NCI-H1105 treated with DMSO at 0.1 percent for 48 hours (cell line): ENCODE measurements at places on chromosomes 5 and 9.

GRCh38 chr5:123154886-123155445, 65.9 kb downstream of the PRDM6 start:
- no peak for DNase-seq

GRCh38 chr5:44506561-44506960, 117.3 kb upstream of the FGF10 start:
- no peak for DNase-seq

DNA sequence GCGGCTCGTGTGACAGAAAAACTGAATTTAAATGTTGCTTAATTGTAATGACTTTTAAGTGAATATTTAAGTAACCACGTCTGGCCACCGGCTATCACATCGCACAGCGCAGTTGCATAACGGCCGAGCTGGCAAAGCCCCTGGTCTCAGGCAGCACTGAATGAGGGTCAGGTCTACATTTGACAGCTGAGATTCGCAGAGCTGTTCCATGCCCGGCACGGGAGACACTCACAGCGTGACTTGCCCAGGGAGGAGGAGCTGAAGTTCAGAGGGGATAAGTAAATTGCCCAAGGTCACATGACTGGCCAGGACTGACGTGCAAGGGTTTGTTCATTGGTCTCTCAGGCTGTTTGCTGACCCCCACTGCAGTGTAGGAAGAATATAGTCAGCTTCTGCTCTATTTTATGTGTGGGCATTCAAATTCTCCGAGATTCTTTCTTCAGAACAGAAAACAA, 17.4 kb upstream of the COL5A1 start:
- DNase-seq, result no peak

- no peak for DNase-seq
These were observed 276.2 kb upstream of the TNC start for GRCh38 chr9:115393976-115394775.

GRCh38 chr5:179534431-179534830, 15.9 kb upstream of the RUFY1 start:
- DNase-seq, result no peak

DNA sequence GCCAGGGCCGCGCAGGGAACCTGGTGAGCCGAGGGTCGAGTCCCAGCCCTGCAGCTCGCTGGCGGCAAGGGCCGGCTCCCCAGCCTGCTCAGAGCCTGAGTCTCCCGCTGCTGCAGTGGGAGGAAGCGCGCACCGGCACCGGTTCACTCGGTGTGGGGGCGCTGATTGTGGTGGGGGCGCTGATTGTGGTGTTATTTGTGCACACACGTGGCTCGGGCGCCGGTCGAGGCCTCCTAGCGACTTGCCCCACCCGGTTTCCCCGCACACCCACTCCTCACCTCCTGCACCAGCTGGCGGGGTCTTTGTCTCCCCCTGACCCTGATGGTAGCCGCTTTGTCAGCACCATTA, 266.7 kb downstream of the NSG2 start:
- no peak for DNase-seq

- DNase-seq, result peak; percentile 76
These were observed 5.7 kb downstream of the CMBL start for GRCh38 chr5:10301842-10302610.

DNA sequence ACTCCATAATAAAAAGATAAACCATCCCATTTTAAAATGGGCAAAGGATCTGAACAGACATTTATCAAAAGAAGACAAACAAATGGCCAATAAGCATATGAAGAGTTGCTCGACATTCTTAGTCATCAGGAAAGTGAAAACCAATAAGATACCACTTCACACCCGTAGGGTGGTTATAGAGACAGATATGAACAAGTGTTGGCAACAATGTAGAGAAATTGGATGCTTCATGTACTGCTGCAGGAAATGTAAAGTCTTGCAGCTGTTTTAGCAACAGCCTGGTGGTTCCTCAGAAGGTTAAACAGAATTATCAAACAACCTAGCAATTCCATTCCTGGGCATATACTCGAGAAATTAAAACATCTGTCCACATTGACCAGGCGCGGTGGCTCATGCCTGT, 42.5 kb downstream of the GTF3C4 start:
- DNase-seq, result no peak

DNA sequence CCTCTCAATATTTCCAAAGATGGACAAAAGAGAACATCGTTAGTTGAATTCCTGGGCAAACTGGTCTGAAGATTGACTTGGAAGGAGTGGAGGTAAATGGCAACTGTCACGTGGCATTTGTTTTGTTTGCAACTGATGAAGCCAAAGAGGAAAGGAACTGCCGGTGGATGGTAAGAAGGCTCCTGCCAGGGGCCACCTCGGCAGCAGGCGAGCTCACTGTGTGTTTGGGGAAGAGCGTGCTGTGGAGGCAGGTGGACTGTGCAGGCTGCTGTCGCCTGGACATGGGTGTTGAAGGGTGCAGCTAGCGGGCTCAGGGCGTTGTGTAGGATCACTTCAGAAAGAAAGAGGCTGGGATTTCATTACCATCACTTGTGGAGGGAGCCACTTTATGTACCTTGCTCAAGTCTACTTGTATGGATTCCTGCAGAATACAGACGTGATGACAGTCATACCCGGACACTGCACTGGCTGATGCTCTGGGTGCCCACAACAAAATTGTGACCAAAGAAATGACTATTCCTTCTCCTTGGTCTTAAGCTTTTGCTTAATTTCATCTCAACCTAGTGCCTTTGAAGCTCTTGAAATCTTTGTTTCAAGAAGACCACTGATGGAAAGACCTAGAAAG, 72.7 kb downstream of the MAP1B start:
- no peak for DNase-seq

- no peak for DNase-seq
These were observed 610.9 kb downstream of the CHSY3 start for GRCh38 chr5:130514984-130515690.

- no peak for DNase-seq
These were observed 78.3 kb upstream of the NIPAL4 start for GRCh38 chr5:157381746-157382145.

- no peak for DNase-seq
These were observed 5.8 kb downstream of the C5orf22 start for GRCh38 chr5:31537851-31538250.
